Stimulated activated CD4-positive, alpha-beta T cell treated with anti-CD3 and anti-CD28 coated beads, Interleukin-12 subunit alpha, Interleukin-12 subunit beta, amount 100 ng/mL, for 48 hours (primary cell): ENCODE measurements at places on chromosomes 13 and 19.

- no peak for DNase-seq
Observed at GRCh38 chr19:44728178-44728577, 20.3 kb upstream of the BCL3 start.

DNA sequence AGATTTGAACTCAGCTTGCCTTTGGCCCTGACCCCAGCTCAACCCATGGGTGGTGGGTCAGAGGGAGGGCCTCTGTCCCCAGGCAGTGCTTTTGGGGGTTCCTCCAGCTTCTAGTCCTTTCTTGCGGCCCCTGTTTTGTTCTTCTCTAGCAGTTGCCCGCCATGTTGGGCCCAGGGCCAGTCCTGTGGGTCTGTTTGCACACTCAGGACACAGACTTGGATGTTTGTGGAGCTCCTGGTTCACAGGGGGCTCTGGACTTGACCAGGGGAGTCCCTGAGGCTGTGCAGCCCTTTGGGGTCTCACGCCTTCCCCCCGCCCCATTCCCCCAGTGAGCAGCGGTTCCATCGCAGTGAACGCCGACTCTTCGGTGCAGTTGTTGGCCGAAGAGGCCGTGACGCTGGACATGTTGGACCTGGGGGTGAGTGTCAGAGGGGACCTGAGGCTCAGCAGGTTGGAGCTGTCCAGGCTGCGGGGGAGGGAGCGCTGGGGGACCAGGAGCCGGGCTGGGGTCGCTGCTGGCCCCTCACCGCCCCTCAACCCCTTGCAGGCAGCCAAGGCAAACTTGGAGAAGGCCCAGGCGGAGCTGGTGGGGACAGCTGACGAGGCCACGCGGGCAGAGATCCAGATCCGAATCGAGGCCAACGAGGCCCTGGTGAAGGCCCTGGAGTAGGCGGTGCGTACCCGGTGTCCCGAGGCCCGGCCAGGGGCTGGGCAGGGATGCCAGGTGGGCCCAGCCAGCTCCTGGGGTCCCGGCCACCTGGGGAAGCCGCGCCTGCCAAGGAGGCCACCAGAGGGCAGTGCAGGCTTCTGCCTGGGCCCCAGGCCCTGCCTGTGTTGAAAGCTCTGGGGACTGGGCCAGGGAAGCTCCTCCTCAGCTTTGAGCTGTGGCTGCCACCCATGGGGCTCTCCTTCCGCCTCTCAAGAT, 2.5 kb downstream of the ATP5F1D start:
- DNase-seq: peak; percentile 78

DNA sequence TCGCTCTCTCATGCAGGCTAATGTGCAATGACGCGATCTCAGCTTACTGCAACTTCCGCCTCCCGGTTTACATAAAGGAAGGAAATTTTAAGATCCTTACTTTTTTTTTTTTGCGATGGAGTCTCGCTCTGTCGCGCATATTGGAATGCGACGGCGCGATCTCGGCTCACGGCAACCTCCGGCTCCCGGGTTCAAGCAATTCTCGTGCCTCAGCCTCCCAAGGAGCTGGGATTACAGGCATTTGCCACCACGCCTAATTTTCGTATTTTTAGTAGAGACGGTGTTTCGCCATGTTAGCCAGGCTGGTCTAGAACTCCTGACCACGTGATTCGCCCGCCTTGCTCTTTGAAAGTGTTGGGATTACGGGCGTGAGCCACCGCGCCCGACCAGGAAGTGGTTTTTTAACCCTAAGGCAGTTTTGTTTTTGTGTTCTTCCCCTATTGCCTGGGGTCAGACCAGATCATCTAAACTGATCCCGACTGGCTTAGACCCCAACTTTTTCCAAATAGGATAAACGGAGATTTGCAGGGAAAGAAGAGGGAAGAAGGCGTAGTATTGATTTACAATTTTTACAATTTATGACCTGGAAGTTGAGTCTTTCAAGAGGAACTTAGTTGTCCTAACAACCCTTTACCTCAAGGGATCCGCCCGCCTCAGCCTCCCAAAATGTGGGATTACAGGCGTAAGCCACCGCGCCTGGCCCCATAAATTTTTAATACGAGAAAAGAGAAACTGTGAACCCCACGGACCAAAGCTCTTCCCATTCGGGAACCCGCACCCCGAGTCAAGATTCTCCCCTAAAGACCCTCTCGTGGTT, 142.0 kb downstream of the ZNF737 start:
- DNase-seq: peak; percentile 32

DNA sequence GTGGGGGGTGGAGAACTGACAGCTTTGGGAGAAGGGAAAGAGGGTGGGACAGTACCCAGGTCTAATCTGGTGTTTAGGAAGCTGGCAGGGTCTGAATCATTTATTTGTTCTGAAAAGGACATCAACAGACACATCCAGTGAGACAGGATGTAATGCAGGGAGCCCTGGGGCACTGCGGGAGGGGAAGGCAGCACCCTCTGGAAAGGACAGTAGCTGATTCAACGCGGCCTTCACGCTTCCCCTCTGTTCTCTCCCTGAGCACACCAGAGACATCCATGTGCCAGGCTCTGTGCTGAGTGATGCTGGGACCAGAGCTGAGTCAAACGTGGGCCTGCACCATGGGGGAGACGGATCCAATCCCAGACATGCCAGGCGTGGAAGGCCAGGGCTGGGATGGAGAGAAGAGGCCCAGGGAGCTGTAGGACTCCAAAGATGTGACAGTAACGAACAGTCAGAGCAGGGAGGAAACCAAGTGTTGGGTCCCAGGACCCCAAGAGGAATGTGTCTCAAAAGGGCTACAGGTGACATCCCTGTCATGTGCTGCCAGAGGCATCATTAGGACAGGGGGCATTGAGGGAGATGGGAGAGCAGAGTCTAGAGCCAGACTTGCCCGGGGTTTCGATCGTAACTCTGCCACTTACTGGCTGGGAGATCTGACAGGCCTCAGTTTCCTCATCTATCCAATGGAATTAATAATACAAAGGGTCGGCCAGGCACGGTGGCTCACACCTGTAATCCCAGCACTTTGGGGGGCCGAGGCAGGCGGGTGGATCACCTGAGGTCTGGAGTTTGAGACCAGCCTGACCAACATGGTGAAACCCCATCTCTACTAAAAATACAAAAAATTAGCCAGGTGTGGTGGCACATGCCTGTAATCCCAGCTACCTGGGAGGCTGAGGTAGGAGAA, 1.7 kb downstream of the ETFB start:
- no peak for DNase-seq

- DNase-seq: no peak
Observed at GRCh38 chr19:35942235-35942634, 6.1 kb downstream of the LRFN3 start.
